ENCODE measurements at places on chromosomes 16 and 17. TPM values are rescaled to one million over a fixed set of nuclear protein-coding genes. Genes with fewer than 3 reads are reported as not detected.

Gene LONP2
- 122 TPM for total RNA-seq

Gene ENPP7
- not detected for total RNA-seq

Gene NACA2
- total RNA-seq = not detected

GRCh38 chr17:63317166-63317840 is 128.8 kb downstream of the CYB561 start:
- no peak for DNase-seq

DNA sequence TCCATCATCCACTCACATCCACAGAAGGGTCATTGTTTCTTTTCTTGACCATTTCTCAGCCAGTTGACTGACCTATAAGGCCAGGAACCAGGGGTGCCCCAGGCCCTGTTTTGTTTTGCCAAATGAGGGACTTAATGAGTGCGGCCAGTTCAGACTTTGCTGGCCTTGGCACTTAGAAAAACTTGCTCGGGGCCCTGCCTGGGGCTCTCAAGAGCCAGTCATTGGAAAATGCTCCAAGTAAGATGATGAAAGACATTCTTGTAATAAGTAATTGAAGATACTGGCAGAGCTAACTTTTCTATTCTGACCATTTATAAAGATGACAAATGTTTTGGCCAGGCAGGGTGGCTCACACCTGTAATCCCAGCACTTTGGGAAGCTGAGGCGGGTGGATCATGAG is 29.0 kb upstream of the CLEC18B start:
- DNase-seq = no peak

- no peak for DNase-seq
These were observed 6.8 kb upstream of the ZP2 start for GRCh38 chr16:21218153-21218552.

DNA sequence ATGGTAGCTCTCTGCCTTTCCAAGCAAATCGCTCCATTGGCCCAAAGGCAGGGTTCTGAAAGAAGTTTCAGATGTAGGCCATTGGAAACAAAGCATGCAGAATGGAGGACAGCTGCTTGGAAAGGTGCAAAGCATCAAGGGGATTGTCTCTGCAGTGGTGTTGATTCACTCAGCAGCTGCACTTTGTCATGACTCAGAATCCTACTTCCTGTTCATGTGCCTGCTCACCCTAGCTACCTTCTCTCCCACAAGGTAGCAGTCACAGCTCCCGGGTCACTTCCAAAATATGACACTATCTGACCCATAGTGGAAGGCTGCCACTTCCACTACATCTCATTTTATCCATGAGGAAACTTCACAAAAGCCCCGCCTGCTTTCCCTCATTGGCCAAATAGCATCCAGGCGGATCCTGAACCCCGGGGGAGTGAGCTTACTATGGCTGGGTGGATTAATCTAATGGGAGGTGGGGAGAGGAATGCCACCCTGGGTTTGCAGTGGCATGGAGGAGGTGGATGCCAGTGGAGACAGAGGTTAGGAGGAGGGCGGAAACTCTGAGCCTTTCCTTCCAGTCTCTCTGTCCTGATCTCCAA is 74.7 kb upstream of the NKD1 start:
- DNase-seq = no peak

DNA sequence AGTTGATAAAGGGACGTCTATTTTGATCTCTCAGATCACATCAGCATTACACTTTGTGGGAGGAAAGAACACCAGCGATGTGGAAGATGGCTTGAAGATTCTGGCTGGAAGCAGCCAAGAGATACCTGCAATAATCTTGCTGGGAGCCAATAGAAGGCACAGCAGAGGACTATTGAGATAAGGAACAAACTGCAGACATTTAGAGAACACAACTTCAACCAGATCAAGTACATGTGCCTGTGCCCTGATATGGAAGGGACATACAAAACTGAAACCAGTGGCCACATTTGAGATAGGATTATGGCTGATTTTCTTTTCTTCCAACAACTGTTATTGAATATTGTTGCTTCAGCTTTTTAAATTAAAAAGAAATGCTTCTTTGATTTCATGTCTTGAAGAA is 18.6 kb upstream of the PSMD7 start:
- no peak for DNase-seq

- DNase-seq = no peak
These were observed 19.7 kb upstream of the SLC25A19 start for GRCh38 chr17:75308732-75309629.

DNA sequence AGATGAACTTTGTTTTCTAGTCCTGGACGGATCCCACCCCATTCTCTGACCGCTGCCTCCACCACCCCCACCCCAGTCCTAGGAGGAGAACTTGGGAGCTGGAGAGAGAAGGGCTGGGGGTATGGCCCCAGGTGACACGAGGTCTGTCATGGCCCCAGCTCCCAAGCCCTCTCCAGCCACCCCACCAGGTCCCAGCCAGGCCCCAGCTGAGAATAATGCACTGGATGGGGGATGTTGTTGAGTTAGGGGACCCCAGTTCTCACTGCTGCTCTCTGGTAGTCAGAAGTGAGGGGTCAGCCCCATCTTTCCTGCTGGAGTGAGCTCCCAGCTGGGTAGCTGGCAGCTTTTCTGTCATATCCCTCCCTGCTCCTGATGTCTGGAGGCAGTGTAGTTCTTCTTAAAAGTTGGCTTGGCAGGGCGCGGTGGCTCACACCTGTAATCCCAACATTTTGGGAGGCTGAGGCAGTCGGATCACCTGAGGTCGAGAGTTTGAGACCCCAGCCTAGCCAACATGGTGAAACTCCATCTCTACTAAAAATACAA is 4.6 kb upstream of the COL1A1 start:
- DNase-seq = no peak

DNA sequence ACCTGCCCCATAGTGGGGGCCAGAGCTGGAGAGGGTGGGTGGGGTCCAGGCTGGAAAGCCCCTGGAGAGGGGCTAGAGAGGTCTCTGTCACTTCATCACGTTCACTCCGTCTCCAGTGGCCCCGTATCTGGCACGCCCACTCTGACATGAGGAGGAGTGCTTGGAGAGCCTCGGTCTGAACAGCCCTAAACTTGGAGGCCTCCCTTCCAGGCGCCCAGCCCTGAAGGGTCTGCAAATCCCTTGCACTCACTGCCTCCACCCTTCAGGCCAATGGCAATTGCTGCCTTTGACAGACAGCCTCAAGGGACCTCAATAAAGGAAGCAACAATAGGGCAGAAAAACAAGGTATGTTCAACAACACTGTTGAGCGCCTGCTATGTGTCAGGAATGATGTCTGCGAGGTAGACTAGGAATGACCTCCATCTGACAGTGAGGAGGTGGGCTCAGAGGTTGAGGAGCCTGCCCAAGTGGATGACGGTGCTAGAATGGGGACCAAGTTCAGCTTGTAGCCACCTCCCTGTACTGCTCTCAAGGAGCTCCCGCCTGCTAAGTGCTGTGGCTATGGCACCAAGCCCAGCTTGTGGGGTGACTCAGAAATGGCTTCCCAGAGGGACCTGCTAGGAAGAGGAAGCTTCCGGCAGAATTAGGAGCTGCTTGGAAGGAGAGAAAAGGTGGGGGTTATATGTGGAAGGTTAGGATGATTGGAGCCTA is 2.9 kb upstream of the EPX start:
- DNase-seq = peak; percentile 77

- no peak for DNase-seq
These were observed 315.6 kb downstream of the WWOX start for GRCh38 chr16:78415013-78415412.

DNA sequence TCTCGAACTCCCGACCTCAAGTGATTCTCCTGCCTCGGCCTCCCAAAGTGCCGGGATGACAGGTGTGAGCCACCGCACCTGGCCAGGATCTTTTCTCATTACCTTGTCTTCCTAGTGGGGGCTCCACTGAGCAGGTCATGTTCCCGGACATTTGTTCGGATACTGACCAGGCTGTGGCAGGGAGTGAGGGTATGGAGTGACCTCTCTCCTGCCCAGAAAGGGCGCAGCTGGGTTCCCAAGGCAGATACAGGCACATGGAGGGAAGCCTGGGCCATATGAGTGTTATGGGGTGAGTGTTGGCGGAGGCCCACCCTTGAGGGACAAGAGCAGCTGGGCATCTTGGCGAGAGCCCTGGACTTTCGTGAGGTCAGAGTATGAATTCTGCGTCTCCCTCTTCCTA is 5.5 kb downstream of the SERPINF1 start:
- no peak for DNase-seq

DNA sequence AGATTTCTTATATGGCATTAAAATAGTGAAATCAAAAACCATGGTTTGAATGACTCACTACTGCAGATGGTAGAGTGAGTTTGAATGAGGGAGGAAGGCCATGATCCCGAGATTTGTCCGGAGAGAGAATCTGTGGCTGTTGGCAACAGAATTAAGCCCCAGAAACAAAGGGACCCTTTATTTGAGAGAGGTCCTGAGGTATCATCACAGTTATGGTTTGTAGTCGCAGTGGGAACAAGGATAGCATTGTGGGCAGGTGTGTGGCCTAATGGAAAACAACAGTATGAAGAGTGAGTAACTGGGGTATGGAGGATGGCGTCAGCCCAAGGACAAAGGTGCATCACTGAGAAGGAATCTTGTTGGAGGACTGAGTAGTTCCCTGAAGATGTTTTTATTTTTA is 8.5 kb upstream of the ZFP3 start:
- DNase-seq = no peak

DNA sequence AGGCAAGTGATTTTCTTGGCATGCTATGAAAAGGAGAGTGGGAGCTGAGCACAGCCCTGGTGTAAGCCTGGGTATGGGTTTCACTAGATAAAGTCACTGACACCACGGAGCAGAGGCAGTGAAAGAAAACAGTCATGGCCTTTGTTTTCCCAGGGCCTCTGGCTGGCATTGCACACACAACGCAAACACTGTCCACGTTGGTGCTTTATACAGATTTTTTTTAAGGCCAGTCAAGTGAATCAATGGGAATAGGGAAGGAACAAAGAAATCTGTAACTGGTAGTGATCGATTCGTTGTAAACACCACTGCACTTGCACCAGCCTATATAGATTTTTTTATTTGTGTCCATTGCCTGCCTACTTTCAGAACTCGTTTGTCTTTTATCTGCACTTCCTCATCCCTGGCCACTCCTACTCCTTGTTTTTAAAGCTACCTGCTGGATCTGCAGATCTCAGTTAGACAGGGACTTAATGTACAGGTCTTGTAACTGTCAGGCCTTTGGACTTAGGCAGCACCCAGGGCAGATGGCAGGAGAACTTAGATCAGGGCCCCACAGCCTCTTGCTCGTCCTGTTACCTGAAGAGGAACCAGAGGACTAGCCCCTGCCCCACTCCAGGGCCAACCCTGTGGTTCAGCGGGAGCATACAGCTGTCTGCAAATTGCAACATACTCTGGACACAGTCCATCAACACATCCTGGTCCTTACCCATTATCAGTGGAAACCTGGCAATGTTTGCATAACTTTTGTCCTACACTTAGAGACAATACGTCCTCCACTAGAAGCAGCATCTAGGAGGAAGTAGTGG is 10.6 kb upstream of the TMIGD1 start:
- DNase-seq = peak; percentile 13

DNA sequence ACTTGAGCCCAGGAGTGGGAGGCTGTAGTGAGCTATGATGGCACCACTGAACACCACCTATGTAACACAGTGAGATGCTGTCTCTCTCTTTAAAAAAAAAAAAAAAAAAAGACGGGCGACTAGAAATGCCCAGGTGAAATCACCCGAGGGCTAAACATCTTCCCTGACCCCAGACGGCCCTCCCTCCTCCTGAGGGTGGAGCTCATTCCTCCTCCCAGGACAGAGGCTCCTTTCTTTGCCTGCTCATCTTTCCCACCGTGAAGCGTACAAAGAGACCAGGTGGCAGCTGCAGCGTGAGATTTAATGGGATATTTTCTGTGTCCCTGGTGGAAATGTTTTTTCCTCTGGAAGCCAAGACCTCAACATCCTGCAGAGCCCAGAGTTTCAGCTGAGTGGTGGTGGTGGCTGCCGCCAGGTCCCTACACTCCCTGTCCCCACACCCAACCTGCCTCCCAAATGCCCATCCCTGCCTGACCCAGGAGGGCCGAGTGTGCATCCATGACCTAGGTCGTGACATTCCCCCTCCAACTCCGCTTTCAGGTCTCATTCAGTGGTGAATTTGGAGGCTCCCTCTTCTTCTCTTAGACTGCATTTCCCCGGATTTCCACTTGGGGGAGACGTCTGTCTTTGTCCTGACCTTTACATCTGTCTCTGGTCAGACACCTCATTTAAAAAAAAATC is 14.4 kb upstream of the GPRC5B start:
- DNase-seq = peak; percentile 37

DNA sequence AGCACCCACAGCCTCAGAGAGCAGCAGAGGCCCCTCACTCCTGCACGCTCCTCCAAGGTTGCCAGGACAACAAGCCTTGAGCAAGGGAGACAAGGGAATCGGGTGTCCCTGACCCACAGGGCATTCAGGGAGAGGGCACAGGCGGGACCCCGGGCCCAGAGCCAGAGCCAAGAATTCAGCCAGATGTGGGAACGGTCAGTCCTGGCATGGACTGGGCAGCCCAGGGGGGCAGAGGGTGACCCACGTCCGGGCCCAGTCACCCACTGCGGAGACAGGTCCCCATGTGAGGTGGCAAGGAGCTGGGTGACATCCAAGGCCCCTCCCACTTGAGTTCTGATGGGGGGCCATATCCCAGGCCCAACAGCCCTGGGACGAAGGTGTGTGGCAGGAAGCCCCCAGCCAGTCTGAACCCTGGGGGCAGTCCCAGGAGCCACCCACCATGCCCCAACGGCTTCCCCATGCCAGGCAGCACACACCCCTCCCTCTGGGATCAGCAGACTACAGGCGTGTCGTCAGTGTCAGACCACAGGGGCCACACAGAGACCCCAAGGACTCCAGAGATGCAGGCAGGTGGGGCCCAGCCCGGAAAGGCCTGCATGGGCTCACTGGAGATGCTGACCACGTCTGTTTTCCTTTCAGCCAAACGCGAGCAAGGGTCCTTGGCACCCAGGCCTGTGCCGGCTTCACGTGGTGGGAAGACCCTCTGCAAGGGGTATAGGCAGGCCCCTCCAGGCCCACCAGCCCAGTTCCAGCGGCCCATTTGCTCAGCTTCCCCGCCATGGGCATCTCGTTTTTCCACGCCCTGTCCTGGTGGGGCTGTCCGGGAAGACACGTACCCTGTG is 23.0 kb downstream of the USP6 start:
- DNase-seq = no peak

- DNase-seq = no peak
These were observed 2.1 kb downstream of the RHBDL1 start for GRCh38 chr16:677316-678190.
